ENCODE measurements at places on chromosomes 2 and 18.

DNA sequence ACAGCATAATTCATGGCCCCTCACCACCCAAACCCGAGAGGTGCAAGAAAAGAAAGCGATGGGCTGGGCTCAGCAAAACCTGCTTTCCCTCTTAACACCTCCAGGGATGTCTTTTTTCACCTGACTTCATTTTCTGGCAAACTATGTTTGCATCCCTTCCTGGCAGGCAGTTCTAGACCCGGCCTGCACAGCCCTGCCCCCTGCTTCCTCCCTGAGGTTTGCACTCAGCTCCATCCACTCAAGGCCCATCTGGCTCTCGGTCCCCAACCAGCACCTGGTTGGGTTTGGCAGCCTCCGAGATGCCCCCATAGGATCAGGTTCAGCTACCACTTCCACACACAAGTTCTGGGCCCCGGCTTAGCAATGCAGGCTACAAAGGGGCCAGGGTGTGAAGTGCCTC, 185.7 kb downstream of the SMAD7 start:
- DNase-seq: no peak

- DNase-seq: no peak
These were observed 158.0 kb upstream of the RBMS1 start for GRCh38 chr2:160651416-160652200.

- no peak for DNase-seq
These were observed 151.7 kb downstream of the ANKRD44 start for GRCh38 chr2:197158591-197159550.

GRCh38 chr2:32172870-32173269, 7.2 kb downstream of the SLC30A6 start:
- no peak for DNase-seq

GRCh38 chr2:134132490-134132857, 121.4 kb upstream of the MGAT5 start:
- no peak for DNase-seq

DNA sequence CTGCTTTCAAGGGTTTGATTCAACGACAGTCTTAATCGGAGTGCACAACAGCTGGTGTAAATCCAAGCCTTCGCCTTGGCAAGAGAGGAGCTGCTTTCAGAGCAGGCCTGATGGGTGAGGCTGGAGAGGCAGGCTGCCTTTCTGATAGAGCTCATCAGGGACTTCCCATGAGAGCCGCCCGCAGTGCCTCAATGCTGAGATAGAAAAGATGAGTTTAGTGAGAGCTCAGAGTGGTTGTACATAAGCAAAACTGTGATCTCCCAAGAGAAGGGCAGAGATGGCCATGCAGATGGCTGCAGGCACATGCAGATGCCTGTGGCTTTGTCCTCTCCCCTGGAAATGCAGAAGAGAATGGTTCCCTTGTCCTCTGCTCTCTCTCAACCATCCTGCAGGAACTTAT, 122.1 kb downstream of the ARL4C start:
- DNase-seq: no peak

- DNase-seq: no peak
These were observed 5.3 kb upstream of the DLX1 start for GRCh38 chr2:172079838-172080640.

DNA sequence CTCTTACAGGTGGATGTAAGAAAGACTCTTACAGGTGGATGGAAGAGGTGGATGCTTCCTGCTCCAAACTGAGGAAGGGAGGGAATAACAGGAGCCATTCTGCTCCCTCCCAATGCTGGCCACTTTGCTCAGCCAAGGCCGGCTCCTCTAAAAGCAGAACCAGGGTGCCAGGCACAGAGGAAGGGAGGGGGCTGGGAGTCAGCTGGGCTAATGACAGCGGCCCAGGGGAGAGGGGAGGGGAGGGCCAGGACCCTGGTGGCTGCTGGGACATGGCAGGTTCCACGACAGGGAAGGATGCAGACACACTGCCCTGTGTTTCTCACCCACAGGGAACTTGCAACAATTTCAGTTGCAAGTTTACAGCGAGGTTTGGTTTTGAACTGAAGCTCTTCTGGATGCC, 173.4 kb downstream of the ANAPC1 start:
- no peak for DNase-seq

GRCh38 chr2:234363647-234364294, 133.1 kb downstream of the ARL4C start:
- no peak for DNase-seq

GRCh38 chr2:64232266-64232665, 88.0 kb upstream of the PELI1 start:
- DNase-seq: no peak

GRCh38 chr2:241330616-241330981, 14.9 kb downstream of the SEPTIN2 start:
- DNase-seq: no peak

- DNase-seq: no peak
These were observed 1077.9 kb upstream of the ZEB2 start for GRCh38 chr2:145597809-145598208.

GRCh38 chr2:129587426-129588064, 391.9 kb upstream of the RAB6C start:
- DNase-seq: no peak

GRCh38 chr2:18777250-18777812, 188.0 kb upstream of the NT5C1B start:
- DNase-seq: no peak

GRCh38 chr2:143617803-143618415, 488.7 kb downstream of the ARHGAP15 start:
- no peak for DNase-seq

- DNase-seq: no peak
These were observed 14.5 kb downstream of the CABYR start for GRCh38 chr18:24153397-24153796.

DNA sequence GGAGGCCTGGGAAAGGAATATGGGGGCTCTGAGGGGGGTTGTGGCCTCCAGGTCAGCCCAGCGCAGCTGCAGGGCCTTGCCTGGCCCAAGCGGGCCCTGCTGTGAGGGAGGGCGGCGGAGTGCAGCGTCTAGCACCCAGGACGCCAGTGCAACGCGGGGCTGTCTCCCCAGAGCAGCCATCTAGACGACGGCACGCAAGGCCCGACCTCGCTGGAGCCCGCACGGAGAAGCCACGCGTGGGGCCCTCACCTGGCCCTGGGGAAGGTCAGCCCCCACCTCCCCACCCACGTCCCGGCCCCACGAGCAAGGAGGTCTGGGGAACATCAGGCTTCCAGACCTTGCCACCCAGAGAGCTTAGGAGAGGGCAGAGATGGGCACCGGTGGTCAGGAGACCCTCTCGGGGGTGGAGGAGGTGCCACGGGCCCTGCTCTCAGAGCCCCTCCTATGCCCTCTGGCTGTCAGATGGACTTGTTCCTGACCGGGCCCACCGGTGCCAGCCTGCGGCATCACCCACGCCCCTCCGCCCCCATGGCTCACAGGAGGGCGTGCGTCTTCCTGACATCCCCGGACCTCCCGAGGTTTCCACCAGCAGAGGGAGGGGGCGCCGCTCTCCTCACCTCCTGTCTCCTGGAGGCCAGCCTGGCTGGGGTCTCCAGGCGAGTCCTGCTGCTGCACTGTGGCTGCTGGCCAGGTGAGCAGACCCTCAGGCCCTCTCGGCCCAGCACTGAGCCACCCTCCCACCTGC, 17.0 kb downstream of the GPR35 start:
- DNase-seq: no peak

GRCh38 chr2:140308706-140309105, 1528.5 kb upstream of the NXPH2 start:
- no peak for DNase-seq

GRCh38 chr2:34570266-34570872, 971.3 kb upstream of the FAM98A start:
- no peak for DNase-seq

- no peak for DNase-seq
These were observed 136.8 kb upstream of the EPHA4 start for GRCh38 chr2:221708902-221709301.

DNA sequence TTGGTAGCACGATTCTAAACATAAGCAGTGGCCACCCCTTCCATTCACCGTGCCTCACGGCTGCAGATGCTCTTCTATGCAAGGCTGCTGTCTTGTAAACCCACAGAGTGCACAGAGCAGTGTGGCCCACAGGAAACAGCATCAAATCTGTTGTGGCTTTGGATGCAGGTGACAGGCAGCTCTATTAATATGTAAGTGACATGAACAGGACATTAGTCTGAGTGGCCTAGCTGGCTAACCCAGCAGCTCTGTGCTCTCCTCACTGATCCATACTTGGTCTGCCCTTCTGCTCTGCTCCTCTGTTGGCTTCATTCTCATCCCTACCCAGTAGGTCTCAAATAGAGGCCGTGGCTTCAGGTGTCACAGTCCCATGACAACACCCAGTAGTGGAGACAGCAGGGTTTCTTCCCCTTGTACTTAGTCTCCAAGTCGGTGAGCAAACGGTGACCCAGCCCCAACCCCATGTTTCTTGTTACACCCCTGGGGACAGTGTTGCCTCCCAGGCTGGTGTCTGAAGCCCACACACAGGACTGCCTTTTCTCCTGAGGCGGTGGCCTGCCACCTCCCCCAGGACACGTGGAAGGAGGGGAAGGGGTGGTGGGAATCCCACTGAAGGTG, 5.8 kb downstream of the SH3RF3 start:
- DNase-seq: no peak

DNA sequence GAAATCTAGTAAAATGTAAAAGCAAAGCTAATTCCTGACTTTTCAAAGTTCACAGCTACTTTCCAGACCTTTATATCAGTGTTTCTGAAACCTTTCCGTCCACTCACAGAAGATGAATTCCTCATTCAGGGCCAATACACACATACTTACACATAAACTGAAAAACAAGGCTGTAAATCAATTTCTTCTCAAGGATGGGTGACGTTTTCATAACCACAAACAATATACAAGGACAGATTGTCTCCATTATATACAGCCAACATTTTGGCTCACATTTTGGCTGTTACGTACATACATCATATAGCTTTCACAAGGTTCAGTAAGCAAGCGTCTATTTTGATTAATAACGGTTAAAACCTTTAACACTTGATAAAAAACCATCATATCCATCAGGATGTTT, 1.4 kb downstream of the RPRD1A start:
- DNase-seq: no peak

DNA sequence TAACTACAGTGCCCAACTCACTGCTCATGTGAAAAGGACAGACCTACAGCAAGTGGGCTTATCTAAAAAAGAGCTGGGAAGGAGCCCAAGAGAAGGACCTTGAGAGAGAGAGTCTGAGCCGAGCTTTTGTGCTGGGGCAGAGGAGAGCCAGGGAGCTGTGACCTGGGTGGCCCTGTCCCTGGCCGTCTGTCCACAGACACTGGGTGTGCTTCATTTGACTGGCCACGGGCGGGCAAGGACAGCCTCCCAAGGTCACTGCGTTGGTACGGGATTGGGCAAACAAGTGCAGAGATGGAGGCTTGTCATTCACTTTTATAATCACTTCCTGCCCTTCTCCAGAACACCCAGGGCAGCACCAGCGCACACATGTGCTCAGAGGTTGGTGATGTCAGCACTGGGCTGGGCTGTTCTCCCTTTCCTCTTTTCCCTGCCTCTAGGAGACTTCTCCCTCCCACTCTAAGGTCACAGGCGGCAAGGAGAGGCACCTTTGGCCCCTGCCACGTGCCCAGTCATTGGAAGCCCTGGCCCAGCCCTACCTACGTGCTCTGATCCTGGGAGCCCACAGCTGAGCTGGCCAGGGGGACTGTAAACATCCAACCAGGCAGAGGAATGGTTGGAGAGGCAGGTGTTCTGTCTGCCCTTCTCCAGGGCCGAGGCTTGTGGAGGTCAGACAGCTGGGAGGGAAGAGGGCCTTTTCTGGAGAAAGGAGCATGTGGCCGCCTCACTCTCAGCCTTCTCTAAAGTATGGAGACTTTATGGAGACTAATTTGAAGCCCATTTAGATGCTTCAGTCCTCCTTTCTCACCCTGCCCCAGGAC, 6.4 kb upstream of the PSD4 start:
- DNase-seq: no peak

Measured in activated naive CD4-positive, alpha-beta T cell (primary cell).